GF-D8 (cell line): ENCODE measurements at places on chromosomes 7 and 10.

GRCh38 chr7:82631998-82632397 is 188.4 kb upstream of the CACNA2D1 start:
- DNase-seq, result no peak

DNA sequence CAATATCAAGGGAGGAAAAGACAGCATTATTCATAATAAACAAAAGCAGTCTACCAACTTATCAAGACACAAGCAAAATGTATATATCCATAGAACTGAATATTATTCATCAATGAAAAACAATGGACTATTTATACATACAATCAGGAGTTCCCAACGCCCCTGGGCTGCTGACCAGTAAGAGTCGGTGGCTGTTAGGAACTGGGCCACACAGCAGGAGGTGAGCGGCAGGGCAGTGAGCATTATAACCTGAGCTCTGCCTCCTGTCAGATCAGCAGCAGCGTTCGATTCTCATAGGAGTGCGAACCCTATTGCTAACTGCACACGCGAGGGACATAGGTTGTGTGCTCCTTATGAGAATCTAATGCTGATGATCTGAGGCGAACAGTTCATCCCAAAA is 71.7 kb upstream of the GPR22 start:
- no peak for DNase-seq

GRCh38 chr10:22611425-22612115 is 102.8 kb downstream of the PIP4K2A start:
- no peak for DNase-seq

- no peak for DNase-seq
Observed at GRCh38 chr10:99316374-99316773, 12.8 kb upstream of the CNNM1 start.

DNA sequence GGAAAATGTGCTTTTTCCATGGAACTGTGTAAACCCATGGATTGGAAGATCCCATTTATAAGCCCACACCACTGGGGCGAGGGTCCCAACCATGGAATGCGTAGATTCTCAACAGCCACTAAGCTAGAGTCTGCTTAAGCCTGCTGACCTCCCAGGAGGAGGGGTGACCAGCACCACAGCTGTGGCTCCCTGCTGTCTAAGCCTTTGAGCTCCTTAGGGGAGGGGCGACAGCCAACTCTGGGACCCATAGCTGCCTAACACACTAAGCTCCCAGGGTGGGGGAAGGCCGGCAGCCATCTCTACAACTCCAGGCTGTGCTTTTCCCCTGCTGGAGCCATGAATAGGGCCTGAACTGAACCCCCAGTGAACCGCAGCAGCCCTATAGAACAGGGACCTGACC is 249.8 kb upstream of the HPS1 start:
- no peak for DNase-seq

- no peak for DNase-seq
Observed at GRCh38 chr10:31095677-31096560, 64.3 kb upstream of the ZNF438 start.

DNA sequence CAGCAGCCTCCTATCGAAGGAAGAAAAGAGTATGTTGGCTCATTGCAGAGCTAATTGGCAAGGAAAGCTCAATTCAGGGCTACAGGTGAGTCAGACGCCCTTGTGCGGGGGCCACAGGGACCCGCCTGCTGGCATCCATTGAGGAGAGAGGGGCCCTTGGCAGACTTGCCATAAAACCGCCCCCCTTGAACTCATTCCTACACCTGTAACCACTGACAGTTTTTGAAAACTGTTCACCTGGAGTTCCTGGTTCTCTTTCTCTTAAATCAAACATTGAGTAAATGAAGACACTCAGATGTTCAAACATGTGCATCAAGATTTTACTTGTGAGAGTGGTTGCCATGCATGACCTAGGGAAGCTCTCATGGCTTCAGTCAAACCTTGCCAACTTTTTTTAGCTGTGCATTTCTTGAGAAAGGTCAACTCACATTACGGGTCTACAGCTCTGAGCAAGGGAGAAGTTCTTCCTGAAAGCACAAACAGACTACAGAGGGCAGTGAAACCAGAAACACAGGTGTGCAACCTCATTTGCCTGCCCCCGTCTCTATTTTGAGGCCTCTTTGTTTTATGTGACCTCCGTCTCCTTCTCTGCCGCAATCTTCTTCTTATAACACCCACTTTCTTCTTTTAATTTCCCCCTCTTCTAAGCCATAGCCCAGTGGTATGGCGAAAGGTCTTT is 87.8 kb downstream of the TBXAS1 start:
- DNase-seq, result no peak

DNA sequence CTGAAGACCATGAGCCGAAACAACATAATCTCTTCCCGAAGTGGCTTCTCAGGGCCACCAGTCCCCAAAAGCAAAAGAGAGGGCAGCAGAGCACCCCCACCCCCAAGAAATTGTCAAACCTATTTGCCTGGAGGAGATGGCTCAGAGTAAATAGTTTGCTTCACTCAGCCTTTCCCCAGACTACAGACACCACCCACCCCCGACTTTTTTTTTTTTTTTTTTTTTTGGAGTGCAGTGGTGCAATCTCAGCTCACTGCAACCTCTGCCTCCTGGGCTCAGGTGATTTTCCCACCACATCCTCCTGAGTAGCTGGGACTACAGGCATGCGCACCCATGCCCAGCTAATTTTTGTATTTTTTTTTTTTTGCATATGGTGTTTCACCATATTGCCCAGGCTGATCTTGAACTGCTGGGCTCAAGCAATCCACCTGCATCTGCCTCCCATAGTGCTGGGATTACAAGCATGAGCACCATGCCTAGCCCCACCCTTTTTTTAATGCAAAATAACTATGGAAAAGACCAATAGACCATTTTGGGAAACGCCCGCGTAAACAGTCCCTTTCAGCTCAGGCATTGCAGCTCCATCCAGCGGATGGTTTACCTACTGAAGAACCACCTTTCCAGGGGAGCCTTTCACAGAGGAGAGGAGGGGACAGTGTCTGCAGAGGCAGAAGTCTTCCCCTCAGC is 9.7 kb downstream of the ZMIZ1 start:
- DNase-seq, result no peak
